ENCODE measurements at places on chromosomes 1 and 21. TPM values are rescaled to one million over a fixed set of nuclear protein-coding genes. Genes with fewer than 3 reads are reported as not detected.

The MNDA gene
- total RNA-seq, result 2.9 TPM

The AADACL4 gene
- not detected for total RNA-seq

The NR1I3 gene
- not detected for total RNA-seq

The SLAMF9 gene
- total RNA-seq, result not detected

The CELF3 gene
- total RNA-seq, result not detected

The ST6GALNAC3 gene
- total RNA-seq, result 4.5 TPM

The SPRR5 gene
- not detected for total RNA-seq

The DAB1 gene
- total RNA-seq, result 3.8 TPM
